MV-4-11 (cell line): ENCODE measurements at places on chromosomes 6 and 20.
A peak's percentile ranks its signal among the peaks of the same experiment; 100 is the strongest.

- no peak for DNase-seq
These were observed 507.3 kb upstream of the ARID1B start for GRCh38 chr6:156269751-156270369.

GRCh38 chr20:3663031-3663701 lies at the start of gene GFRA4:
Gene GFRA4, minus strand, starts transcription at chr20:3663399. Its CDS starts 0 bp downstream, at chr20:3663399.
- DNase-seq, result no peak

GRCh38 chr6:137848672-137849071 lies 18.4 kb upstream of the TNFAIP3 start:
- no peak for DNase-seq

- DNase-seq, result no peak
These were observed 42.9 kb downstream of the ZFAND3 start for GRCh38 chr6:37862430-37862829.

DNA sequence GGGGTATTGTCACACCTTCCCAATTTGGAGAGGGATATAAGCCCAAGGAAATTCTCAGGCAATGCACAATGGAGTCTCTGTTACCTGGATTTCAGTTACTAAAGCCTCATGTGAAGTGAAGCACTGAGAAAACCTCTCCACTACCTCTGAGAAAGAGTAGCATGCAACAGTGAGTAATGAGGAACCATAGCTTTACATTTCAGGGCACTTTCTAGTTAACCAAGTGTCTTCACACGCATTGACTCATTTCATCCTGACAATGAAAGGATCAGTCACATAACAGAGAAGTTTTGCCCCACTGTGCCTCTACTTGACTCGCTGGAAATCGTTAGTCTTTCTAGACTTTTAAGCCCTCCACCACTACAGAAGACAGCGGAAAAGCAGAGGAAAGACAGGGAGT lies 86.2 kb upstream of the ARID1B start:
- peak; percentile 28 for DNase-seq

DNA sequence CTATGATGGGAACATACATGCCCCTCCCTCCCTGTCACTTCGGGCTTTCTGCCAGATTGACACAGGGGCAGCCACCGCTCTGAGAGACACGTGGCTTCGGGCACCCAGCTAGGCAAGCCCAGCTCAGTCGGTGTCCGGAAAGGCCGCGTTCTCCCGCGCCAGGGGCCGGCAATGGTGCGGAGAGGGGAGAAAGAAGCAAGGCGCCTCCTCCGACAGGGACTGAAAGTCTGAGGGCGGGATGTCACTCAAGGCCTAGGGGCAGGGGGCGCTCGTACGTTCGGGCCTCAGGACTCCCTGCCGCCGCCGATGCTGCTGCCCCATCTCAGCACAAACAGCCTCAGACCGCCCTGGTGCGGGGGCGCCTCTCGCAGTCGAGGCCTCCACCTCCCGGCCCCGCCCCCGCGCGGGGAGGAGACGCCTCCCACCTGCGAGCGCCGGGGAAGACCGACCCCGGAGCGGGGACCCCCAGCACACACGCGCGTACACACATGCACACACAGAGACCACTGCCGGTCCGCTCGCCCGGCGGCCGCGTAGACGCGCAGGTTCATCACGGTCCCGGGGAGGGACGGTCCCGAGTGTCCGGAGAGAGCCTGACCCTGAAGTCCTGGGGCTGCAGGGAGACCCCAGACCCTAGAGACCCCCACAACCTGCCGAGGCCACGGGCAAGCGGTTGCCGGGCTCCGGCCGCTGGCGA lies 1.9 kb downstream of the GRM4 start:
- DNase-seq, result no peak

- DNase-seq, result peak; percentile 70
These were observed 98.0 kb upstream of the CITED2 start for GRCh38 chr6:139472351-139473015.

- DNase-seq, result no peak
These were observed 7.2 kb upstream of the THEMIS start for GRCh38 chr6:127907960-127908640.
